ENCODE measurements at places on chromosomes 12 and 14.
A peak's percentile ranks its signal among the peaks of the same experiment; 100 is the strongest.

DNA sequence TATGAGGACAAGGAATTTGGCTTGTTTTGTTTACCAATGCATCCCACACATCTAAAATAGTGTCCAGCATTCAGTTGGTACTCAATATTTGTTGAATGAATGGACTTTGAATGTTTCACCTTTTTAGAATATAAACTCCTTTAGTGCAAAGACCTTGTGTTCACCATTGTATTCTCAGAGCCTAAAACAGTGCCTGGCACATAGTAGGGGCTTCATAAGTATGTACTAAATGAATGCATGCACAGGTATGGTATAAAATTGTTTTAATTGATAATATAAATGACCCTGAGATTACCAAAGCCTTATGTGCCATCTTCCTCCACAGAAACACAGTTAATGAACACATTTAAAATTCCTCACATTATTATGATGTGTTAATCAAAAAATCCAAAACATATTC lies 5.0 kb upstream of the NFYB start:
- DNase-seq, result no peak

- peak; percentile 78 for DNase-seq
These were observed 5.0 kb upstream of the MMP19 start for GRCh38 chr12:55847603-55848291.

DNA sequence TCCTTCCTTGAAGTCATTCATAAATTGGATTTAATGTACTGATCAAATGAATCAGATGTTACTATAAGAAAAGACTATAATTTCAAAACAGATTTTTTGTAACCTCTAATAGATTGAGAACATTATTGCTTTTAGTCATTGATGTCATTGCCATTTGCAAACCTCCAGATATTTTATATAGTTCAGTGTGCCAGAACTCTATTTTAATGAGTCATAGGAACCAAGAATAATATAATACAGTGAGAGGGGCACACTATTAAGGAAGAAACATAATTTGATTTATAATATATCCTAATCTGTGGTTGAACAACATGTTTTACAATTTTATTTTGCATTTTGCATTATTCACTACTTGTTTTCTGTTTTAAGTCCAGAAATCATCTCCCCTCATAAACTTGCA lies 78.0 kb downstream of the LRRC9 start:
- DNase-seq, result no peak

DNA sequence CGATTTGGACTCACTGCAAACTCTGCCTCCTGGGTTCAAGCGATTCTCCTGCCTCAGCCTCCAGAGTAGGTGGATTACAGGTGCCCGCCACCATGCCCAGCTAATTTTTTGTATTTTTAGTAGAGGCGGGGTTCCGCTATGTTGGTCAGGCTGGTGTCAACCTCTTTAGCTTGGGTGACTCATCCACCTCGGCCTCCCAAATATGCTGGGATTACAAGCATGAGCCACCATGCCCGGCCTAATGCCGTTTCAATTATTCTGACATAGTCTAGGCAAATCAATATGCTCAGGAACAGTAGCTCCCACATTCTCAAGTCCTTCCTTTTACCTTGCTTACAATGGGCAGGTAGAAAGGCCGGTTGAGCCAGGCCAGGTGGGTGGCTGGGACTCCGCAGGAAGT lies 82.0 kb upstream of the EEA1 start:
- DNase-seq, result peak; percentile 51

GRCh38 chr12:62817556-62818271 lies 117.2 kb downstream of the PPM1H start:
- no peak for DNase-seq

GRCh38 chr14:64244279-64244678 lies 49.9 kb downstream of the ESR2 start:
- no peak for DNase-seq

- no peak for DNase-seq
These were observed 53.5 kb downstream of the RAB35 start for GRCh38 chr12:120062976-120063579.

- no peak for DNase-seq
These were observed 281.8 kb downstream of the EGLN3 start for GRCh38 chr14:33669111-33669510.

DNA sequence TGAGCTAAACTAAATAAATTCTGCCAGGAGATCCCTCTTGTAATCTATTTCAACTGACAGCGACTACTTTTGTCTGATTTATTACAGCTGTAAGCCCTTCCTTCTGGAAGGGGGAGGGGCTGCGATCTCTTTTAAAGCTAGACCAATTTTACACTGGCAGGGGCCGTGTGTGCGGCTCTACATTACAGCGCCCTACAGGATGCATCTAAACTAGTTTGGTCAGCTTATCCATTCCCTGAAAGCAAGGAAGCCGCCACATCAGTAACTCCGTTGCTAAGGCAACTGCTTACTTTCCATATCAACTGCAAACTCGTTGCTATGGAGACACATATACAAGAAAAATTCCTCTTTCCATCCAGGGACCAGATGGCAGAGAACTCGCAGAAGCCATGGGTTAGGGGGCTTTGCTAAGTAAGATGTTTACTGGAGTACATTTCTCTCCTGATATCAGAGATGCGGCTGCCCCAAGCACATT lies 17.4 kb downstream of the FOXN3 start:
- DNase-seq, result peak; percentile 52

- no peak for DNase-seq
These were observed 63.3 kb downstream of the CALM1 start for GRCh38 chr14:90460136-90460535.

- no peak for DNase-seq
These were observed 2.5 kb downstream of the PTPN6 start for GRCh38 chr12:6953442-6954315.

DNA sequence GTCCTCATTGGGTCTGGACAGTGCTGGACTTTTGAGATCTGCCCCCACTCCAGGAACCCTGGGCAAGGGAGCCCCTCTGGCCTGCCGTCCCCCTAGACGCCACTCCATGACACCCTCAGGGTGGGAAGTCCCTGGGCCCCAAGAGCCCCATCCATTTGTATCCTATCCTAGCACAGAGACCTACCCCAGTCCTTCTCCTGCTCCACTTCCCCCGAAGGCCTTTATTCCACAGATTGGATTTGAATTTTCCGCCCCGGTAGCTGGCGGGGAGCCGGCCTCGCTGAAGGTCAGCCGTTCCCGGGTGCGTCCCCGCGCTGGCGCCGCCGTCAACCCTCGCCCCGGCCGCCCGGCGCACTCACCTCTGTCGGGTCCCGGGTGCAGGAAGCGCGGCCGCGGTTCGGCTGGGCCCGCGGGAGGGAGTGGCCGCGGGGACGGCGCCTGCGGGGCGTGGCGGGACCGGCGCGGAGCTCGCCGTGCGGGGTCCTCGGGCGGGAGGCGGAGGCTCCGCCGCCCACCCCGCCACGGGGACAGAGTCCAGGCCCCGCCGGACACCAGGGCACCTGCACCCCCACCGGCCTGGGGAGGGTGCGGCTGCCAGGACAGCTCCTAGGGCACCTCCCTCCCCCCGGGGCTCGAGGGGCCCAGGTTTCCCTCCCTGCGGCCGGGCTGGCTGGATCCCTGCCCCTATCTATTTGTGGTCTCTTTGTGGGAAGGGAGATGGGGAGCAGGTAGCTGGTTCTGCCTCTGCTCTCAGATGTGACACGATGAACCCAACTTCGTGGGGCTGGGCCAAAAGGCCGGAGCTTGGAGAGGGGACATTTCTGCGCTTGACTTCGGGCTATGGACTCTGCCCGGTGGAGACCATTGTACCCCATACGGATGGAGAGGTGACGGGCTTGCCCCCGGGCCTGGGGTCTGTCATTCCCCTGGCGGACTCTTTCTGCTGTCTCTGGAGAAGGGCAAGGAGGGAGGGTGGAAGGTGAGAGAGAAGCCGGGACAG lies 19.9 kb upstream of the GPR68 start:
- DNase-seq, result no peak

- DNase-seq, result peak; percentile 74
These were observed 30.7 kb downstream of the FOXN3 start for GRCh38 chr14:89386212-89386886.

- no peak for DNase-seq
These were observed 92.4 kb downstream of the TPH2 start for GRCh38 chr12:72031066-72031465.

GRCh38 chr12:6180268-6181051 lies 19.7 kb upstream of the CD9 start:
- DNase-seq, result peak; percentile 84

GRCh38 chr12:53172352-53172751 lies 8.2 kb upstream of the ZNF740 start:
- no peak for DNase-seq

- peak; percentile 81 for DNase-seq
These were observed 63.5 kb downstream of the CLMN start for GRCh38 chr14:95256002-95256775.

- DNase-seq, result no peak
These were observed 16.3 kb upstream of the IRF2BPL start for GRCh38 chr14:77044783-77045237.

DNA sequence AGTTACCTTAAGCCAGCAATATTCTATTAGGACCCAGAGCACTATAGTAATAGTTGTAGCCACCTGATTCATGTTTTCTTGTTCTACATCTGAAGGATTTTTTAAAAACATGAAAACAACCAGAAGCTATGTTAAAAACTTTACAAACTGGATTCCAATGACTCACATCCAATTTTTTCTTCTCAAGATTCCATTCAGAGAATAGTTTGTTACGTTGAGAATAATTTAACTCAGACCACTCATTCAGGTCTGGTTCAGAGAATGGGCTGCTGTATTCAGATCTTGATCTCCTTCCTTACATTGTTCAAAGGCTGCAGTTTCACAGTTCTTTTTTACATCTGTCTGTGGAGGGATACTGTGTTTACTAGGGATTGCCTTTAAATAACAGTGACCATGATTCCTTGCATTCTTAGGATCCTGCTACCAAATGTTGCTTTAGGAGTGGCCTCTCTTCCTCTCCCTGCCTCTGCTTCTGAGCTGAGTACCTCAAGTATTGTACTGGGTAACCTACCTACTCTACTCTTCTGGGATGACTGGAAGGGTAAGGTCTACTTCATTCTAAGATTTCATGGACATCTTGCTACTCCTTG lies 448.0 kb upstream of the FBXO33 start:
- DNase-seq, result no peak

GRCh38 chr14:24713404-24713803 lies 79.4 kb upstream of the GZMB start:
- no peak for DNase-seq

DNA sequence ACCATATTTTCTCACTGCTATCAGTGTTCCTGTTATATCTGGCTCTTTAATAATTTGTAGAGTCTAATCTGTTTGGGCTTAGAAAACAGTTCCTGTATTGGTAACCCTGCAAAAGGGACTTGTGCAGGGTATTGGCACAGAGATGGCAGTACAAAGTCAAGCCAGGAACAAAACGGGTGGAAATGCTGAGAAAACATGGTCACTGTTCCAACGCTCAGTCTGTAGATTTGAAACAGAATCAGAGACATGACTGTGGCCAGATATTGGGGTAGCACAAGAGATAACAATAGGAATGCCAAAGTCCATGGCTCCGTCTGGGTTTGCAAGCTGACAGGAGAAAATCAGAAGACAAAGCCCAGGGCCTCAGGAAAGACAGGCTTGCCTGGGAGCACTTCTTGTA lies 290.7 kb upstream of the PDE3A start:
- DNase-seq, result no peak

All from kidney tubule cell (primary cell).